ENCODE measurements at places on chromosomes 1 and 21.

GRCh38 chr1:227941509-227942020 is 6.2 kb downstream of the WNT9A start:
- DNase-seq = peak; percentile 33

- DNase-seq = no peak
Measured at GRCh38 chr1:69403756-69404320, 163.9 kb upstream of the LRRC7 start.

DNA sequence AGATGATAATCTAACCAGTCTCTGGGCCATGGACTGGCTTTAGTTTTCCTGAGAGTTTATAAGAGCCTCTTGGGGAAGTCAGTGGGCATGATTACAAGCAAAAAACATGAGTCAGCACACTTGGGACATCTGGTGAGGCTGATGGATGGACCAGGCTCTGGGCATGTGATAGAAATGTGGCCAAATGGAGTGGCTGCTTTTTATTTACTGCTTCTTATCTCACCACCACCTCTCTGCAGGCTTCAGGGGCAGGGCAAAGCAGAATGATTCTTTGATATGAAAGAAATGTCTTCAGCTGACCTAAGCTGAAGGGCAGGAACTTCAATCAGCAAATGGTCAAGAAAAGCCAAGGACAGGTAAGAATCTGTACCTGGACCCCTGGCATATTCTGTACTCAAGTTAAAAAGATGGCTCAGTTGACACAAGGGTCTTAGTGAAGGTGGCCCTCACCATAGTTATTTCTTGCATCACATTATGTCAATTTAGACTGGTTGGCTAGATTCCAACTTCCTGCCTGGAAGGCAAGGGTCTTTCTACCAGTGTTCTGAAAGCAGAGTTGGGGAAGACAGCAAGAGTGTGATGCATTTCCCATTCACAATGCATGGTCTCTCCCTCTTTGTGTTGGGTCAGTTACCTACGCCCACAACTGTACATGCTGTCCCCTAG is 162.8 kb downstream of the FASLG start:
- DNase-seq = no peak

DNA sequence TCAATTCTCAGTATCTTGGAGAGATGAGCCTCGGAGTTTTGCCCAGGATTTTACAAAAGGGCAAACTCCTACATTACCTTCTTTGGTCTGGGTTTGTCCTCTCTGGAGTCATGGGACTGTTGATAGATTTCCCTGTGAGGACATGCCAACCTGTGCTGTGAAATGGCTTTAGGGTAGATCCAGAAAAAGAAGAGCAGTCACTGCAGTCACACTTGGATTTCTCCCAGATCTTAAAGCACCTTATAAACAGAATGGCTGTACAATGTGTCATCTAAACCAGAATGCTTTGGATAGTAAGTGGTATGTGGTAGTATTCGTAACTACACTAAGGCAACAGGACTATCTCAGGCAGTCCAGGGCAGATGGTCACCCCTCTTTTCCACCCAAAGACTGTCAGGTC is 1.9 kb upstream of the CSRP1 start:
- DNase-seq = no peak

DNA sequence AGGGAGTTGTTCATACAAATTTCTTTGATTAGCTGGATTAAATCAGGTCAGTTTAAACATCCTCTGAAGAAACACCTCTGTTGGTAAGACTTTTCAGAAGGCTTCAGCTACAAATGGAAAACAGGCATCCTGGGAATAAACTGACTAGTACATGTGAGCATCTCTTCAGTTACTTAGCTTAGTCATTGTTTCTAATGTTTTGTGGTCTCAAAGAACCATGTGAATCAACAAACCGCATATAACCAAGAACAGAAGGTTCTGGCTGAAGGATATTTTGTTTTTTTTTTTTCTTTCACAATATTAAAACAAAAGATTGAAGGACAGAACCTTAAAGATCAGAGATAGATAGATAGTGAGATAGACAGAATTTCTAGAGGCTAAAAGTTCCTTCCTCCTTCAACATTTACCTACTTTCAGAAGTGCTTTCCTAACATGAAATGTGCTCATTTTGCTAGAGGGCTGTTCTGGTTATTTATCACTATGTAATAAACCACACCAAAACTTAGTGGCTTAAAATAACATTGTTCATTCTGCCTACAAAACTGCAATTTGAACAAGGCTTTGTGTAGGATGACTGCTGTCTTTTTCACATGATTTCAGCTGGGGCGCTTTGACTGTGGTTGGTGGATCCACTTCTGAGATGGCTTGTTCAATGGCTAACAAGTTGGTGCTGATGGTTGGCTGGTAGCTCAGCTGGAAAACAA is 119.8 kb upstream of the PTGFR start:
- no peak for DNase-seq

All from iPS-NIHi11 (cell line).